ENCODE measurements at places on chromosomes 2 and 18. TPM values are rescaled to one million over a fixed set of nuclear protein-coding genes. Genes with fewer than 3 reads are reported as not detected.

Gene KCNG2
- not detected for polyA plus RNA-seq

Gene MAP3K19
- polyA plus RNA-seq = not detected

Gene SERPINB7
- not detected for polyA plus RNA-seq

Gene SLC11A1
- polyA plus RNA-seq = 1.2 TPM

Gene LRRTM1
- polyA plus RNA-seq = not detected

Gene GFPT1
- 11.0 TPM for polyA plus RNA-seq

Gene CYS1
- not detected for polyA plus RNA-seq

Gene FTCDNL1
- 2.8 TPM for polyA plus RNA-seq

Gene SPP2
- not detected for polyA plus RNA-seq

Gene RFTN2
- polyA plus RNA-seq = 0.06 TPM

Gene FLACC1
- polyA plus RNA-seq = 0.94 TPM

All from immature natural killer cell (primary cell).